ENCODE measurements at places on chromosomes 3 and 15.
A peak's percentile ranks its signal among the peaks of the same experiment; 100 is the strongest.

GRCh38 chr15:29456255-29456654 is 186.6 kb upstream of the NSMCE3 start:
- DNase-seq: no peak

DNA sequence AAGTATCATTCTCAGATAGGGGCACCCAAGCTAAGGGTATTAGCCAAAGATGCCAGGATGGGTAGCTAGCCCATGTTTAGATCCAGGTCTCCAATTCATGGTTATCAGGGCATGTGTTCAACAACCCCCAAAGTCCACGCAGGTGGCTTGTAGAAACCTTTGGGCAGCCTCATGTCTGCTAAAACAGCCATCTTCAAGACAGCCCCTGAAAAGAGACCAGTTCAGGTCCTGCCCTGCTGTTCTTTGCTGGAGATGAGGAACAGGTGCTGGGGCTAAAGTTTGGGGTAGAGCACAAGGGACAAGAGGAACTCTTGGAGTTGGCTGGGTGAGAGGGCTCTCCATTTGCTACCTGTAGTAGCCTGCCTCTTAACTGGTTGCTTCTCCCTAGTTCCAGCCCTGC is 4.6 kb downstream of the PPM1M start:
- DNase-seq: no peak

- no peak for DNase-seq
Observed at GRCh38 chr3:31249545-31249944, 283.2 kb upstream of the STT3B start.

DNA sequence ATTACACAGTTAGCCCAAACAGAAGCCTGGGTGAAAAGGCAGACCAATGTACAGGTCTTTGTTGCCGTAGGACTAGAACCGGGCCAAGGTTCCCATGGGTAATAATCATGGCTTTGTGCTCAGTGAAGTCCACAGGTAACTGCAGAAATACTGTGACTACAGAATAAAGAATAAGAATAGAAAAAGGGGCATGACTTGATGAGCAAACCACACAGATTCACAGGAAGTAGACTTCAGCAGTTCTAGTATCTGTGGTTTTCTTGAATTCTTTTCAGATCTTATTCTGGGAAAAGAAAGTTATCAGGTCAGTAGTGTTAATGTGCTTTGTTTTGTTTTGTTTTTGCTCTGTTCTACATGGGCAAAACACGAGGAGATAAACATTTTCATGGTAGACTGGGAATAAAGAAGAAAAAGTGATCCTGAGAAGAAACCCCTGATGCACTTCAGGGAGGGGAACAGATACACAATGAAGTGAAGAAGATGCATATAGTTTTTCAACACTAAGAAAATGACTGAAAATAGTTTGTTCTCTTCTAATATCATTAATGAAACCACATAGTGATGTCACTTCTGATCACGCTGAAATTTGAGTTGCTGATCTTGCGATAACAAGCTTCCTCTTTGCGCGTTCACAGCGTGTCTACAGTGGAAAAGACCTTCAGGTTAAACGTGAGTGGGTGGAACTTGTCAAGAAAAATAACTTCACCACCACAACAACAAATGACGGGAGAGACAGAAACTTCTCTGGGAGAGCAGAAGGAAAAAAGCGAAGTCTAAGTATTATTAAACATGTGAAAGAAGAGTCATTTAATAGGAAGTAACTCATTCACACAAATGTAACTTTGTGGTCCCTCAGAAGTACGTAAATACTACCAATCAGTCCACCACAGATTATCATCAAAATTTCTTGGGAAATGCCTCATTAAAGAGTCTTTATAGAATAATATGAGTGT is 315.8 kb upstream of the SATB1 start:
- DNase-seq: peak; percentile 24

- DNase-seq: no peak
Observed at GRCh38 chr3:158725348-158726011, 6.8 kb downstream of the RARRES1 start.

DNA sequence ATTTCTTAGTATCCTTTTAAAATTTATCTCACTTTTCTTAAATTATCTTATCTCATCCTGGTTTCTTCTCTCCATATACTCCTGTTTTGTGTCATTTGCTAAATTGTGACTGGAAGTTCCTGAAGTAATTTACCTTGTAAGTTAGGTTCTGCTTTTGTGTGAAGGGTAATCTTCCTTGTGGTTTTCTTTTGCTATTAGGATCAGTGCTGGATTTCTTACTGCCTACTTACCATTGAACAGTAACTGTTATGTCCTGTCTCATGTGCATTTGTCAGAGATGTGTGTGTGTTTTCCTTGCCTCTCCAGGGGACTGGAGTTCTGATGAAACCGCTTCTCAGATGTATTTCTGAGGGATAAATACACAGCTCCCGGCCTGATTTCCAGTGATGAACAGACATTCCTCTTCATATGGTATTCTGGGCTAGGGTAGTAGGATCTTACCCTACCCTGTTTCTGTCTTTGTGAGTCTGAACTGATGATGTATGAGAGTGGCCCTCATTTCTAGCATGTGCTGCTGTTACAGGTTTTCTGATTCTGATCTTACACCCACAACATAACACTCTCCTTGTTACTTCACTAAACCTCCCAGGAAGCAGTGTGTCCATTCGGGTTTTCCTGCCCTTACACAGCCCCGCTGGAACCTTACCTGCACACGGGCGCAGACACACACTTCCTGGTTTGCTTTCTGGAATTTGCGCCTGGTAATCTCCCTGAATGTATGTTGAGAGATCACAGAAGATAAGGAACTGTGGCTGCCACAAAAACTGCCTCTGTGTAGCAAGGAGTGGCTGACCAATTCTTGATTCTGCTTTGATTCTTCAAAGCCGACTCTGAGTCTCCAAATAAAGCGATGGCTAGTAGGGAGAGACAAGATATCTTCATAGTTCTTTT is 14.7 kb downstream of the PAK2 start:
- no peak for DNase-seq

GRCh38 chr15:95019907-95020306 is 788.5 kb downstream of the MCTP2 start:
- DNase-seq: no peak

DNA sequence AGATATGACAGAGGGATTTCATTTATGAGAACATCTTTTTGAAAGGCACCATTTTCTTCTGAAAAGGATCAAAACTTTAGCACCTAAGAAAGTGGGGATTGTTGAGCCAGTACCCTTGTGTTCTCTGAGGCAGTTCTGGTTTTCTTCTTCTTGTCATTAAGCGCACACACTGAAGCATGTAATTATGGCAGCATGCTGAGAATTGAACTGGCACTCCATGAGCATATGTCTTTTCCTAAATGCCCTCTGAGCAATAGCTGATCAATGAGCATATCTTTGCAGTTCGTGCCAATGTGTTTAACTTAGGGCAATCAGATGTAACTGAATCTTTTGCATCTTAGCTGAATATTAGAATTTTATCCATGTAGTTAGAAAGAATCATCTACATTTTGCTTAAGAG is 53.9 kb upstream of the VGLL3 start:
- no peak for DNase-seq

- no peak for DNase-seq
Observed at GRCh38 chr15:96264351-96264798, 66.1 kb upstream of the NR2F2 start.

DNA sequence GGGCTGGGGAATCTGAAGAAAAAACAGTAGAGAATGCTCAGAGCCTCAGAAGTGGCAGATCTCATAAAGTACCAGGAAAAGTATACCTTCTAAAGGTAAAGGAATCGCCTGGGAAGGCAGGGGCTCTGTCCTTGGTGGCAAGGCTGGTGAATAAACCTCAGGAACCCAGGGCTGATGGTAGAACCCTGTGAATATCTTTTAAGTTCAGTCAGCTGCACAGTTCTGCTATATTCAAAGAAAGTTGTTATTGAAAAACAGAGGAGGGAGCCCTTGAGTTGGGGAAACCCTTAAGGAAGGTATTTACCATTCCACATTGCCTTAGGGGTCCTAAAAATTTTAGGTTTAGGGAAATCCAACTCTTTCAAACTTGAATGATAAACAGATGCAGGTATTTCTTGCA is 31.2 kb downstream of the ZPLD1 start:
- no peak for DNase-seq

GRCh38 chr3:9704347-9705322 is 1.0 kb downstream of the CPNE9 start:
- DNase-seq: no peak

- DNase-seq: no peak
Observed at GRCh38 chr3:31244929-31245817, 287.6 kb upstream of the STT3B start.

DNA sequence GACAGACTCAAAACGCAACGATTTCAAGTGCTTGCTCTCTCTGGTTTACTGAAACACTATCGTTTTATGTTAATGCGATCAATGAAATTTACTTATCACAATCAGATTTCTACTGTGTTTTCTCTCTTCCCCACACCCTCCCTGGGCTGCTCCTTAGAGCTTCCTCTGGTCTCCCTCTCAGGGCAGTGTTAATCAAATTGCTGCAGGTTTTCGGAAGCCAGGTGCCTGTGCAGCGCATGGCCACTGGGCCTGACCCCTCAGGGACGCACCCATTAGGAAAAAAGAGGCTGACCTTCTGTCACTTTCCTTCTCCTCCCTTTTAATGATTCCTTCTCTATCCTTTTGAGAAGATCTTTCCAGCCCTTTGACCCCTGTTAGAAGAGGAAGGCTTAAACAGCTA is 134.5 kb upstream of the ONECUT1 start:
- no peak for DNase-seq

- no peak for DNase-seq
Observed at GRCh38 chr15:69704229-69704628, 251.6 kb downstream of the RPLP1 start.

- no peak for DNase-seq
Observed at GRCh38 chr3:59401924-59402323, 352.1 kb upstream of the CFAP20DC start.

GRCh38 chr15:70109978-70110377 is 12.3 kb upstream of the TLE3 start:
- no peak for DNase-seq

DNA sequence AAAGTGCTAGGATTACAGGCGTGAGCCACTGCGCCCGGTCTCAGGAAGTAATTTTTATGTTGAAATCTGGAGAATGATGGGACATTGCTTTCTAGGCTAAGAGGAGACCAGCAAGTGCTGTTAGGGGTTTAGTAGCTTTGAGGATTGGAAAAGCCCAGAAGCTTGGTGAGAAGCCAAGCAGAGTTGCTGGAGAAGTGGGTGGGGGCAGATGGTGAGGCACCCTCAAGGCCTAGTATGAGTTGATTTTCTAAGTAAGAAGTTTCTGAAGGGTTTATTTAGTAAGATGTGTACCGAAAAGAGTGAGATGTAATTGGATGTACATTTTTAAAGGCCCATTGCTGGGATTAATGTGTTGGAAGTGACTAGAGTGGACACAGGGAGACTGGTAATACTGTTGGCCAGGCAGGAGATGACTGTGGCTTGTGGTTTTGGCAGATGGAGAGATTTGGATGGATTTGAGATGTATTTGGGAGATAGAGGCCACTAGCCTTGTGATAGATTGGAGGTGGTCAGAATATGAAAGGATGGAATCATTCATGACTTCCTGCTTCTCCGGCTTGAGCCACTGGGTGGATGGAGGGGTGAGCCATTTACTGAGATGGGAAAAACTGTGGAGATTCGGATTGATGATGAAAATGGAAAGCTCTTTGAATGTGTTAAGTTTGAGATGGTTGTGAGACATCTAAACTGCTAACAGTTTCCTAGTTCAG is 2.3 kb downstream of the LRRC28 start:
- no peak for DNase-seq

- DNase-seq: no peak
Observed at GRCh38 chr3:169526246-169526645, 137.3 kb downstream of the MECOM start.

- DNase-seq: no peak
Observed at GRCh38 chr3:196667056-196667825, 27.7 kb downstream of the NRROS start.

DNA sequence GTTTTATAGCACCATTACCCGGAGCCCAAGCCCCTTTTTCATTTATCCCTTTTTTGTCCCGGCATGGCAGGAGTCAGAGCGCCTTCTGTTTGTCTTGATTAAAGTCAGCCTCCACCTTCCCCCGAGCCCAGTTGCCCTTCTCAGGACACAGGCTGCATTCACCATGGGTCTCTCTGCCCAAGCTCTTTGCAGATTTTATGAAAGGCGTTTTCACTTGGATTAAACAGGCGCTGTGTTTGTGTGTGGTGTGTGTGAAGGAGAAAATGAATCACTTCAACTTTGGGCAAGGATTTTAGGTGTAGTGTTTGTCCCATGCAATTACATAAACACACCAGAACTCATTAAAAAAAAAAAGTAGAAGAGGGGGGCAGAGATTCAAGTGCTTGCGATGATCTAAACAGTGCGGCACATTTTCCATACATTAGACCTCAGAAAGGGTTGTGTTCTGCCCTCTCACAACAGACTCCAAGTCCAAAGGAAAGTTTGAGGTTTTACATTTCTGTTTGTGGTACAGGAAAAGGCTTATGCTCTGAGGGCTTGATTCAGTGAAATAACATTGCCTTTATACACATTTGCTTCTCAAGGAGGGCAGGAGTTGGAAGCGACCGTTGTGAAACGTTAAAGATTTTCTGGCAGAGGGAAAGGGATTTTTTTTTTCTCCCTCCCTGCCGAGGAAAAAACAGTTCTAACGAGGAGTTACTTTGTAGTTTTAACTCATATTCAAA is 14.5 kb upstream of the IL16 start:
- DNase-seq: no peak

DNA sequence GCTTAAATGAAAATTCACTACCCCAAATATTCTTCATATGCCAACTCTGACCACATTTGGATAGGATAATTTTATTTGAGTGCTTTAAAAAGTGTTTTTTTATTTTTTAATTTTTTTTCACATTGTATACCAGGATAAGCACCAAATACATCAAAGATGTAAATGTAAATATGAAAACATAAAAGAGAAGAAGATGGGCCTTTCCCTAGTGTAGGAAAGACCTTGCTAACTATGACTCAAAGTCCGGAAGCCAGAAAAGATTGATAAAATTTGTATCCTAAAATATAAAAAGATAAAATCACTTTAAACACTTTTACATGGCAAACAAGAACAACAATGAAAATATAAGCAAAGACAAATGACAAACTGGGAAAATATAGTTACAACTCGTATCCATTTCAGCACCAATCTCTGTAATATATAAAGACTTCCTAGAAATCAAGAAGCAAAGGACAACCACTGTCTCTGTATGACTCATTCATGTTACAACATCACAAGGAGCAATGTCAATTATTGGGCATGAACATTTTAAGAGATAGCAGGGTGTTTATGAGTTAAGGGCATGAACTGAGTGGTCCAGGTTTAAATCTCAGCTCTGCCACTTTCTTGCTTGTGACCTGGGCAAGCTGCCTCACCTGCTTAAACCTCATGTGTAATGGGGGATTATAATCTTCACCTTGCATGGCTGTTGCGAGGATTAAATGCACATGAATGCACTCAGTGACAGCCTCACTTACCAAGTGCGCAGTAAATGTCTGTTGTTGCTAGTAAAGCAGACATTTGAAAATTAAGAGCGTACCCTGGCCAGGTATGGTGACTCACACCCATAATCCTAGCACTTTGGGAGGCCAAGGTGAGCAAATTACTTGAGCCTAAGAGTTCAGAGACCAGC is 25.3 kb upstream of the ARHGEF3 start:
- no peak for DNase-seq

Data from stimulated activated CD4-positive, alpha-beta T cell treated with anti-CD3 and anti-CD28 coated beads, Interleukin-15, amount 100 ng/mL, for 1 hour (primary cell).